ENCODE measurements at places on chromosomes 7 and 10. TPM values are rescaled to one million over a fixed set of nuclear protein-coding genes. Genes with fewer than 3 reads are reported as not detected.

Gene FAM171A1
- total RNA-seq = 16.7 TPM

Gene ACTR3C
- 4.6 TPM for total RNA-seq

Gene EN2
- total RNA-seq = not detected

Gene ABCB8
- total RNA-seq = 61.1 TPM

Gene PRSS37
- total RNA-seq = not detected

Gene TDRD1
- total RNA-seq = not detected

Gene RAB19
- total RNA-seq = not detected

Gene CCDC7
- total RNA-seq = 1.2 TPM

Gene ADIRF
- 35.6 TPM for total RNA-seq

Gene HOXA10
- total RNA-seq = 24.8 TPM

Gene PON1
- total RNA-seq = not detected

Gene SH2D4B
- total RNA-seq = not detected

Gene AGR2
- total RNA-seq = not detected

Gene PON3
- not detected for total RNA-seq

Gene SEMA3E
- total RNA-seq = 0.35 TPM

Gene KIF5B
- 120 TPM for total RNA-seq

Gene WDFY4
- total RNA-seq = not detected

Gene INMT
- total RNA-seq = 6.6 TPM

Gene FXYD4
- not detected for total RNA-seq

Gene CALY
- total RNA-seq = not detected

Gene CYP26A1
- 0.18 TPM for total RNA-seq

Gene ZPBP
- not detected for total RNA-seq

Gene AVPI1
- total RNA-seq = 28.4 TPM

Gene CPN1
- total RNA-seq = not detected

Gene MAT1A
- total RNA-seq = not detected

Gene MYO3A
- not detected for total RNA-seq

Gene RTKN2
- 0.71 TPM for total RNA-seq

Gene UROS
- 61.3 TPM for total RNA-seq

Gene EGFR
- total RNA-seq = 33.5 TPM

Gene KCND2
- 1.4 TPM for total RNA-seq

Gene NMT2
- 50.2 TPM for total RNA-seq

Gene RSBN1L
- 4.9 TPM for total RNA-seq

Gene ADRB1
- not detected for total RNA-seq
